ENCODE measurements at places on chromosomes 1 and 21.

DNA sequence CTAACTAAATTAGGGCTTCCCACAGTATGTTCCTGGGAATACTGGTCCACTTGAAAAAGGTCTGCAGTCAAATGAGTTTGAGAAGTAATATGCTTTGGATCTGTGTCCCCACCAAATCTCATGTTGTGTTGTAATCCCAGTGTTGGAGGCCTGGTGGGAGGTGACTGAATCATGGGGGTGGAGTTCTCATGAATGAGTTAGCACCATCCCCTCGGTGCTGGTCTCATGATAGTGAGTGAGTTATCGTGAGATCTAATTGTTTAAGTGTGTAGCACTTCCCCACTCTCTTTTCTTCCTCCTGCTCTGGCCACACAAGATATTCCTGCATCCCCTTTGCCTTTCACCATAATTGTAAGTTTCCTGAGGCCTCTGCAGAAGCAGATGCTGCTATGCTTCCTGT lies 16.9 kb upstream of the DMRTB1 start:
- DNase-seq, result no peak

- DNase-seq, result no peak
These were observed 37.4 kb downstream of the PTPRC start for GRCh38 chr1:198676253-198676652.

DNA sequence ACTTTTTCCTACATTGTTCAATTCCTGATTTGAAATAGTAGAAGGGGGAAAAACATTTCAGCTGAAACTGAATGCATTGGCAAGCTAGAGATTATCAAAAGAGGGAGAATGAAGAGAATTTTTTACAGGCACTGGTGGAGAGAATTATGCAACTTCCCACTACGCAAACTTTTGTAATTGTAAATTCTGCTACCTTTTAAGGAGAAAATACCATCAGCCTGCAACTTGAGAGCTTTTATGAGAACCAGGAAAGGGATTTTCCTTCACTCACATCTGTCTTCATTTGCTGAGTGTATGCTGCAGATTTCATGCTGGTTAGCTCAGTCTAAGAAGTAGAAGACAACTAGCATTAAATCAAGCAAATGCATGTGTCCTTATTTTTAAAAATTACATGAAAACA lies 43.7 kb downstream of the ADAMTS1 start:
- DNase-seq, result no peak

DNA sequence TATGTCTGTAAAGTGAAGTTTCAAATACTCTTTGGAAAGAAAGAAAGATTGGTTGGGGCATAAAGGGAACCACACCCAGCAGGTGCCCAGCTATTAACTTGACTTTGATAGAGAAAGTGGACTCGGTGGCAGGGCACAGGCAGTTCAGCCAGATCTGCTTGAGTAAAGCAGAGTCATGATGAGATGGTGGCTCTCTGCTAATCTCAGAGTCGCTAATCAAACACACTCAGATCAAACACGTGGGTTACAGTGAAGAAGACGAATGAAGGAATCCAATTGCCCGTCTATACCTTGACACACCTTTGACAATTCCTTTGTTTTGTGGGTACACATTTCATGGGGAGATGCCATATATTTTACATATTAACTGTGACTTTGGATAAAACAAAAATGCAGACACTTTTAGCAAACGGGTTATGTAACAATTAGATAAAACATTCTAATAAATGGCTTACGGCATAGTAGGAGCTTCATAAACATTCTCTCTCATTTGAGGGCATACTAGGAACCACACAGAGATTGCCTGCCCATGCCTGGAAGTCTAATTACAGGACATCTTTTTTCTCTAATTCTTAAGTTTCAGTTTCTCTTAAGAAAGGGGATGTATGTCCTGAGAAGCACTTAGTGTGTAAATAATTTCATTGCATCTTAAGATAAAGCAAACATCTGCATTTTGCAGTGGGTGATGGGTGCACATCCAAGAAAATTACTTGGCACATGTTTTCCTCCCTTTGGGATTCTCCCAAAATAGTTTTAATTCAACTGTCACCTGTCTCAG lies 7.2 kb downstream of the CBR1 start:
- no peak for DNase-seq

GRCh38 chr1:214513394-214513793 lies 38.0 kb downstream of the PTPN14 start:
- no peak for DNase-seq

Data from activated CD8-positive, alpha-beta memory T cell treated with anti-CD3 and anti-CD28 coated beads for 1 hour (primary cell).